H1 (cell line): ENCODE measurements at places on chromosomes 4 and X. TPM values are rescaled to one million over a fixed set of nuclear protein-coding genes. Genes with fewer than 3 reads are reported as not detected.

Gene ARHGEF38
- total RNA-seq = not detected in 2 replicates

Gene VCX
- not detected in 2 replicates for total RNA-seq

Gene NLRP2B
- total RNA-seq = not detected in 2 replicates

Gene FAT4
- 5.0 and 5.3 TPM in 2 replicates for total RNA-seq

Gene OPN1MW3
- total RNA-seq = not detected in 2 replicates

Gene SSX4
- total RNA-seq = 0.32 TPM in 1 of 2 replicates, not detected in the other

Gene SMIM43
- total RNA-seq = 0.50 TPM in 1 of 2 replicates, not detected in the other

Gene PRRG3
- 5.4 and 8.2 TPM in 2 replicates for total RNA-seq

Gene PLP2
- 9.0 and 10.3 TPM in 2 replicates for total RNA-seq

Gene PRR32
- not detected in 2 replicates for total RNA-seq

Gene MAGEB1
- total RNA-seq = not detected in 2 replicates

Gene RAB9B
- 0.46 and 0.56 TPM in 2 replicates for total RNA-seq

GRCh38 chr4:183074288-183074990 is 24.6 kb upstream of the WWC2 start:
- no peak for DNase-seq

- no peak for DNase-seq
Observed at GRCh38 chr4:173230062-173230461, 61.5 kb downstream of the GALNT7 start.

- no peak for DNase-seq
Observed at GRCh38 chrX:96918864-96919263, 35.2 kb downstream of the RPA4 start.

GRCh38 chrX:14361435-14361834 is 167.9 kb upstream of the GLRA2 start:
- no peak for DNase-seq

GRCh38 chrX:70455366-70456202 is 10.9 kb downstream of the DLG3 start:
- peak; percentile 47 for DNase-seq

DNA sequence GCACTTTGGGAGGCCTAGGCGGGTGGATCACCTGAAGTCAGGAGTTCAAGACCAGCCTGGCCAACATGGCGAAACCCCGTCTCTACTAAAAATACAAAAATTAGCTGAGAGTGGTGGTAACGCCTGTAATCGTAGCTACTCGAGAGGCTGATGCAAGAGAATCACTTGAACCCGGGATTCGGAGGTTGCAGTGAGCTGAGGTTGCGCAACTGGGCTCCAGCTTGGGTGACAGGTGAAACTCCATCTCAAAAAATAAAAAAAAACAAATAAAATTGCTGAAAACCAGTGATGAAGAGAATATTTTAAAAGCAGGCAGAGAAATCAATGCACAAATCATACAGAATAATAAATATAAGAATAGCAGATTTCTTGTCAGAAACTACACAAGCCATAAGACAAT is 129.3 kb downstream of the SLIT2 start:
- DNase-seq = no peak

GRCh38 chrX:152635941-152636340 is 1.8 kb upstream of the GABRQ start:
- peak; percentile 45 for DNase-seq

DNA sequence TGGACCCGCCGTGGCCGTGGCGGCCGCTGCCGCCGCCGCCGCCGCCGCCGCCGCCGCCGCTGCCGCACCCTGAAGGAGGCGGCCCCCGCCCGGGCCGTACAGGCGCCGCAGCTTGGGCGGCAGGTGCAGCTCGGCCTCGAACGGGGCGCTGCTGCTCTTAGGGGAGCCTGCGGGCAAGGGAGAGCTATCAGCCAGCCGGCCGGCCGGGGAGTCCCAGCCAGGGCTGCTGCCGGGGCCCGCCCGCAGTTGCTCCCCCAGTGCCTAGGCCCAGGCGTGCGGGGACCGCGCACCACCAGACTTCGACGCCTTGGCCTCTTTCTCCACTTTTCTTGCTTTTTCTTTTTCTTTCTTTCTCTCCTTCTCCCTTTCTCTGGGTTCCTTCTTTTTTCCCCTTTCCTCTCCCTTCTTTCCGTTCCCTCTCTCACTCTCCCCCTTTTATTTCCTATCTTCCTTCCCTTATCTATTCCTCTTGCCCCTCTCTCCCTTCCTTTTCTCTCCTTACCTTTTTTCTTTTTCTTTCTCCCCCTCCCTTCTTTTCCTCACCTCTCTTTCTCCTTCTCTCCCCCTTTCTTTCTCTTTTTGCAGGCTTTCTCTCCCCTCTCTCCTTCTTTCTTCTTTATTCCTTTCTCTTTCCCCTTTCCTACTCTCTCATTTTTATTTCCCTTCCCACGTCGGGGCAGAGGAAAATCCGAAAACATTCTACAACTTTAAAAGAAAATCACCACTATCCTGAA is 2.0 kb downstream of the ARX start:
- DNase-seq = no peak

- DNase-seq = no peak
Observed at GRCh38 chr4:155966731-155967395, 13.2 kb upstream of the CTSO start.

DNA sequence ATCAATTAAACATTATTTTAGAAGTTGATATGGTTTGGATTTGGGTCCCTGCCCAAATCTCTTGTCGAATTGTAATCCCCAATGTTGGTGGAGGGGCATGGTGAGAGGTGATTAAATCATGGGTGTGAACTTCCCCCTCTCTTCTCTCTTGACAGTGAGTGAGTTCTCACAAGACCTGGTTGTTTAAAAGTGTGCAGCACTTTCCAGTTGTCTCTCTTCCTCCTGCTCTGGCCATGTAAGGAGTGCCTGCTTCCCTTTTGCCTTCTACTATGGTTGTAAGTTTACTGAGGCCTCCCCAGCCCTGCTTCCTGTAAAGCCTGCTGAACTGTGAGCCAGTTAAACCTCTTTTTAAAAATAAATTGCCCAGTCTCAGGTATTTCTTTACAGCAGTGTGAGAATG is 141.4 kb downstream of the GALNTL6 start:
- DNase-seq = no peak

- DNase-seq = no peak
Observed at GRCh38 chr4:123083646-123084045, 161.2 kb upstream of the NUDT6 start.

- no peak for DNase-seq
Observed at GRCh38 chr4:14596028-14596427, 406.3 kb upstream of the CPEB2 start.

DNA sequence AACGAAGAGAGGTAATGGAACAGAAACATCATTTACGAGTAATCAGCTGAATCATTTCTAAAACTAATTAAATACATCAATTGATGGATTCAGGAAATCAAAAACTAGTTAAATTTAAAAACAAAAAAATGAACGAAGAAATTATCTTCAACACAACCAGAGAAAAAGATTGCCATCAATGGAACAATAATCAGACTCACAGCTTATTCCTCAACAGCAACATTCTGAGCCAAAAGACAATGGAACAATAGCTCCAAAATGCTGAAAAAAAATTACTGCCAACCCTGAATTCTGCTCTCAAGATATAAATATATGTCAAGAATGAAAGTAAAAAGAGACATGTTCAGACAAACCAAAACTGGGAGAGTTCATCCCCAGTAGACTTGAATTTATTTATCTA is 65.5 kb upstream of the KLF3 start:
- no peak for DNase-seq

DNA sequence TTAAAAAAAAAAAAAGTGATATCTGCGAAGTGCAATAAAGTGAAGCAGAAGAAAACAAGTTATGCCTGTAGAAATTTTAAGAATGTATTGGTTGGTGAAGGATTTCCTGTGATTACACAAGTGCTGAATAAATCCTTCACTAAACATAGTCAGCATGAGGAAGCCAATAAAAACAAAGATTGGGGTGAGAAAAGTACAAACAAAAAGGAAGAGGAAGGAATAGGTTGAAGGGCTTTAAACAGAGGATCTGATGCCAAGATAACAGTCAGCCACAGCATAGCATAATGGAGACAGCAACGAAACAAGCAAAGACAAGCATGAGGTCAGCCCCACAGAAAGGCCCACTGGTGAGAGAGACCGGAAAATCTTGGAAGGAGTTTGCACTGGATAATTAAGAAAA is 372.2 kb downstream of the ADAM29 start:
- no peak for DNase-seq

DNA sequence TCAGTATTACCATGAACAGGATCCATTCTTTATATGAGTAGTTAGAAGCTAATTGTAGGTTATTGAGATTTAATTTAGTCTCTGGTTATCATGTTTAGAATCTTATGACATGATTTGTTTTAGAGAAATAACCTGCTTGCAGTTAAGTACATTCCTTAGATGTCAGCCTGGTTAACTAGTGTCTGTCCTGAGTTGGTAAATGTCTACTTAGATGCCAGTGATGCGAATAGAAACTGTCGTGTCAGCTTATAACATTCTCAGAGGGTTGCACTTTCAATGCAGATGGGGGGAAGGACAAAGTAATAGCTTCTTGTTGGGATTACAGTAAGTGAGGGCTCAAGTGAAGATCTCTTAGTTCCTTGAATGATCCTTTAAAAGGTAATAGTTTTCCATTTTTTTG is 227.8 kb upstream of the SPRY1 start:
- DNase-seq = no peak

- no peak for DNase-seq
Observed at GRCh38 chr4:150348079-150348478, 233.9 kb upstream of the MAB21L2 start.

- no peak for DNase-seq
Observed at GRCh38 chr4:61984260-61984909, 784.3 kb downstream of the ADGRL3 start.

GRCh38 chrX:66076801-66077200 is 36.9 kb upstream of the VSIG4 start:
- DNase-seq = no peak

DNA sequence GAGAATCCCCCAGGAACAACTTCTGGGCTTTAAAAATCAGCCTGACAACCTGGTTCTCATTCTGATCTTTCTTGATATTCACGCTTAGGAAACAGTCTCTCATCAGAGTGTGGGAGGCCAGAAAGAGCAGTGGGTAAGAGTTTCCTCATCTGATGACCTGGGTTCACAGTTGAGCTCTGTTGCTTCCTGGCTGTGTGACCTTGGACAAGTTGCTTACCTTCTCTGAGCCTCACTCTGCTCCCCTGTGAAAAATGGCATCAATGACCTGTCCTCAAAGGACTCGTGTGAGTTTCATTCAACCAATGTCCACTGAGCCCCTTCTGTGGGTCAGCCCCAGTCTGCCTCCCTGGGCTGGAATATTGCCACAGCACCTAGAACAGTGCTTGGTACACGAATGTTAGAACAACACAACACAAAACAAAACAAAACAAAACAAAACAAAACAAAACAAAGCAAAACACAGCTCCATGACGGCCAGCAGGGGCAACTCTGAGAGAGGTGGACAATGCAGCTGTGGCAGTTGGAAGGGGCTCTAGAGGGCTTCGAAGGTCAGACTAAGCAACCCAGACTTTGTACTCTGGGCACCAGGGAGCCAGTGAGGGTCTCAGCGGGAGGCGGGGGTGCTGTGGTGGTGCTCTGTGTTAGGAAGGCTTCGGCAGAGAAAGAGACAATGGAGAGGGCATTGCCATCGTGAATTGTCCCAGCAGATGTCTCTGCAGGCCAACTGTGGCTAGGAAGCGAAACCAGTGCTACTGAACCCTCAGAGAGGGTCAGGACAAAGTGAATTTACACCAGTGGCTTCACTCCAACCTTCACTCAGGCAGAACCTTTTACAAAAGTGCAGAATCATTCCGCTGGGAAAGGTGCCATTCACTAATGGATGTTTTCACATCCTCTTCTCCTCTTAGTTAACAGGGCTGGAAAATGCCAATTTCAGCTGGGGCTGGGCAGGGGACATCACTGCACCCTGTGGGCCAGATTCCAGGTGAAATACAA is 14.3 kb upstream of the C4orf50 start:
- DNase-seq = no peak

GRCh38 chr4:101328063-101328602 is 19.2 kb downstream of the PPP3CA start:
- no peak for DNase-seq

- DNase-seq = no peak
Observed at GRCh38 chr4:40613456-40613855, 16.2 kb downstream of the RBM47 start.

DNA sequence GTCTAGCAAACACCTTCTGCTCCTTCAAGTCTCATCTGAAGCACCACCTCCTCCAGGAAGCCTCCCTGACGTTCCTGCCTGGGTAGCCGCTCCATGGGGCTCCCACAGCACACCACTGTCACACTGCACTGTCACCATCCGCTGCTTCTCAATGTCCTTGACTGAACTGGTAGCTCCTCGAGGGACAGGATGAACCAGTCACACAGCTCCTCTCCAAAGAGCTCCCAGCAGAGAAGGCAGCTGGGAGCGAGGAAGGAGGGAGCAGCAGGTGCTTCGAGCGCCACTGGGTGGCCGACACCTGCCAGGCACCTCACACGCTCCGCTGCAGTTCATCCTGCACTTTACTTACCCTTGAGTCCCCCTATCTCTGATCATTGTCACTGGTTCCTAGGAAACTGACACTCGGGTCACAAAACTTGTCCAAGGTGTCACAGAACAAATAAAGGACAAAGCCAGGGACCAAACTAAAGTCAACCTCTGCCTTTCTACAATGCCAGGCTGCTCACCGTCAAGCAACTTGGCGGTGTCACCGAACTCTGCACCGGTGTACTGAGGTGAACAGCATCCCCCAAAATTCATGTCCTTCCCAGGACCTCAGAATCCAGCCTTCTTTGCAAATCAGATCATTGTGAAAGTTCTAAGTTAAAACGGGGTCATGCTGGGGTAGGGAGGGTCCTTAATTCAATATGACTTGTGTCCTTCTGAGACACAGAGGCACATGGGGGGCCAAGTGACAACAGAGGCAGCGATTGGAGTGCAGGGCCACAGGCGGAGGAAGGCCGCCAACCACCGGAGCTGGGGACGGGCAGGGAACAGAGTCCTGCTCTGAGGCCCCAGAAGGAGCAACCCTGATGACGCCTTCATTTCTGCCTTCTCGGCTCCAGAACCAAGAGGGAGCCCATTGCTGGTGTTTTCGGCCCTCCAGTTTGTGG is 5.5 kb upstream of the S100P start:
- DNase-seq = no peak

- no peak for DNase-seq
Observed at GRCh38 chrX:43836435-43837184, 45.6 kb downstream of the MAOB start.

DNA sequence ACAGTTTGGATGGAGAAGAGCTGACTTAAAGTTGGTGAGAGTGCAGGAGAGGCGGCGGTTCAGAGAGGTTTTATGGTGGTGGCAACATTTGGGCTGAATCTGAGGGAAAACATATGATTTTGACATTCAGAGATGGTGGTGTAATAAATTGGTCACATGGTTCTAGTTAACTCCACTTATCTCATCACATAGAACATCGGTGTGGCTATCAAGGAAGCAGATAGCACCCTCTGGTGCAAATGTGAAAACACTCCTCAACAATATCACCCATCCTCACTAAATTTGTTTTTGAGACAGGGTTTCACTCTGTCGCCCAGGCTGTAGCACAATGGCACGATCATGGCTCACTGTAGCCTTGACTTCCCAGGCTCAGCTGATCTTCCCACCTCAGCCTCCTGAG is 28.8 kb downstream of the SUPT20HL2 start:
- no peak for DNase-seq
